ENCODE measurements at places on chromosomes 4 and X.

GRCh38 chrX:46793386-46794143 lies 34.6 kb upstream of the SLC9A7 start:
- DNase-seq, result no peak

DNA sequence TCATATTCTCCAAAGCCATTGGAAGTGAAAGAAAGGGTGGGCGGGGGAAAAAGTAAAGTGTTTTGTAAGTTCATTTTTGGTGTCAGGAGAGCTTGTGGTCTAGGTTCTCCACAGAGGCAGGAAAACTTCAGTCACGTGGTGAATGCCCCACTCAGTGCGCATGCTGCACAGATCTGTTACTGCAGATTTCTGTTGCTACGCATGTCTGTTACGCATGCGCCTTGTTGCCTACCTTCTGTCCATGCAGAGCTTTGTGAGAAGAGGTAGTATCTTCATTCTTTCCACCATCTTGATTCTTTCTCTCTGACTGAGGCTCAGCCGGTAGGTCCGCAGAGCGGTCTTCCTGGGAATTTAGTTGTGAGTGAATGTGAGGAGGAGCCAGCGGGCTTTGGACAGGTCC lies 15.1 kb upstream of the PAGE3 start:
- no peak for DNase-seq

- DNase-seq, result no peak
Measured at GRCh38 chr4:152633118-152633517, 46.7 kb downstream of the TMEM154 start.

DNA sequence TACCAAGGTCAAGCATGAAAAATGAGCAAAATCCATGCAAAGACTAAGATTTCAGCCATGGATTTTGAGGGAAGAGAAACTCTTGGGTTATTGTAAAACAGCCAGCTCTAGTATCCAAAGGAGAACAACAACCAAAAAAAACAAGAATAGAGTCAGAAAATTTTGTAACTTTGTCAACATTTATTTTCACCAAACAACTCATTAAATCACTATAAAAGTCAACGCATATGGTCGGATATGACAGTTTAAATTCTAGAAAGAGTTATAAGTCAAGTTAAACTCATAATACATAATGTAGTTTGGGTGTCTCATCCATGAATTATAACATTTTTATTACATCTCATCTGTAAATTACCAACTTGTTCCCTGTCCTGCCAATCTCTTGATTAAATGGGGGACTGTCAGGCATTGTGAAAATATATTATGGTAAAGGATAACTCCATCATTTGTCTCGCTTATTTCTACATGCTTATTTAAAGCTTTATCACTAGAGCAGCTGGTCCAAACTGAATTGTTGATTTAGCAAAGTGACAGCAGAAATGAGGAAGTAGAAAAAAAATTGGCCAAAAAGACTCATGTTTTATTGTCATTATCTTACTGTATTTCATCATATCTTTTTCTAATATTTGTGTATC lies 224.8 kb upstream of the NOCT start:
- DNase-seq, result no peak

GRCh38 chrX:136525738-136526606 lies 6.0 kb upstream of the VGLL1 start:
- no peak for DNase-seq

DNA sequence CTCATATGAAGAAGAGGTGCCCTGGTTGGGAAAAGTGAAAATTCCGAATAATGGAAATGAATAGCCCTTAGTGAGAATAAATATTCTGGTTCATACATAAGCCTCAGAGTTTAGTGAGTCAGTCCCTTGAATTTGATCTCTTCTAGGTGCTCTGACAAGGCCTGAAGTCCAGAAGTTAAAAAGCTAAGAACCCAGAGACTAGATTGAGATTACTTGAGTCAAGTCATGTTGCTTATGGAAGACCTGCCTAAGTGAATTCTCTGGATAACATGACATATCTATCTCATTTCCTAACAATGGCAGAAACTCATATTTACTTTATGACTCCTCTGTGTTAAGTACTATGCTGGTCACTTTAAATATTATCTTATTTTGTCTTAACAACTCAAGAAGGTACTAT lies 10.5 kb upstream of the PRSS48 start:
- no peak for DNase-seq

DNA sequence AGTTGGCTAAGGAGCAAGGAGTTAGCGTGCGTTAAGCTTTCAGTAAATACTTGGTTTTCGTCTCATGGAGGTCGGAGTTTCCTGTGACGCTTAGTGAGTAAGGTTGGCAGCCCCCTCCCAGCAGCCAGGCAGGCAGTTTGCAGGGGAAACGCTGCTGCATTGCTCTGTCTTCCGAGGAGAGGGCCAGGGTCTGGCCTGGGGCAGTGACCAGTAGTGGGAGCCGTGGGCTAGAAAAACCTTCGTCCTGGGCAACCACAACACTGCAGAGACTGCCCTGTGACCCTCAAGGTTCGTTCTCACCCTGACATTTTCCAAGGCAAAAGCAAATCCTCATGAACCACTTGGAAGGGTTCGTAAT lies 432 bp downstream of the TMEM175 start:
- no peak for DNase-seq

DNA sequence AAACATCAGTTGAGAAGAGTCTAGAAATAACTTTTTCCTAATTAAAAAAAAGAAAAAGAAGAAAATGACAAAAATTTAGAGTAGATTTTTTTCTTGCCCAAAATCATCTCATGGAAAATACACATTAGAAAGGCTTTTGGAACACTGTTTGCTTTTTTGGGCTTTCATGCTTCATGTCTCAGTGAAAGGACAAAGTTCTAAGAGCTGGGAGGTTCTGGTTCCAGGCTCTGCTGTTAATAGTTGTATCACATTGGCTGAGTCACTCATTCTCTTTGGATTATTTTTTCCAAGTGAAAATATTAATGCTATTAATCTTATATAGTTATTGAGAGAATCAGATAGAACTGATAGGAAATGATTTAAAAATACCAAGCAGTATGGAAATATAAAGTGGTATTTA lies 32.9 kb upstream of the ETNPPL start:
- DNase-seq, result no peak

DNA sequence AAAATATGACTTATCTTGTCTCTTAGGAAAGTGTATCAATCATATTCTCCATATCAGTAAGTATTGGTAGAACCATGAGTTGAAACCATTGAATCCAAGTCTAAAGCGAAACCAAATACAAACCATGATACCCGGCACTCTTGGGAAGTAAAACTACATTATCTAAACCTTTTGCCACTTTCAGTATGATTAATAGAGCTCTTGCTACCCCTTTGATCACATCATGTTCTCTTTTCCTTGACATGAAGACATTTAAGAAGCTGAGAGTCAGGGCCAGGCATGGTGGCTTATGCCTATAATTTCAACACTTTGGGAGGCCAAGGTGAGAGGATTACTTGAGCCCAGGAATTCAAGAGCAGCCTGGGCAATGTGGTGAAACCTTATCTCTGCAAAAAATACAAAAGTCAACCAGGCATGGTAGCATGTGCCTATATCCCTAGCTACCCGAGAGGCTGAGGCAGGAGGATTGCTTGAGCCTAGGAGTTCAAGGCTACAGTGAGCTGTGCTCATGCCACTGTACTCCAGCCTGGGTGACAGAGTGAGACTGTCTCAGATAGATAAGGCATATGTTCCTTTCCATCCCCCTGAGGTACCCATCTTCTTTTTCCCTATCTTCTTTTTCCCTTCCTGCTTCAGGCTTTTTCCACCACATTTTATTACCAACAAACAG lies 45.4 kb downstream of the CEP135 start:
- DNase-seq, result peak; percentile 23

DNA sequence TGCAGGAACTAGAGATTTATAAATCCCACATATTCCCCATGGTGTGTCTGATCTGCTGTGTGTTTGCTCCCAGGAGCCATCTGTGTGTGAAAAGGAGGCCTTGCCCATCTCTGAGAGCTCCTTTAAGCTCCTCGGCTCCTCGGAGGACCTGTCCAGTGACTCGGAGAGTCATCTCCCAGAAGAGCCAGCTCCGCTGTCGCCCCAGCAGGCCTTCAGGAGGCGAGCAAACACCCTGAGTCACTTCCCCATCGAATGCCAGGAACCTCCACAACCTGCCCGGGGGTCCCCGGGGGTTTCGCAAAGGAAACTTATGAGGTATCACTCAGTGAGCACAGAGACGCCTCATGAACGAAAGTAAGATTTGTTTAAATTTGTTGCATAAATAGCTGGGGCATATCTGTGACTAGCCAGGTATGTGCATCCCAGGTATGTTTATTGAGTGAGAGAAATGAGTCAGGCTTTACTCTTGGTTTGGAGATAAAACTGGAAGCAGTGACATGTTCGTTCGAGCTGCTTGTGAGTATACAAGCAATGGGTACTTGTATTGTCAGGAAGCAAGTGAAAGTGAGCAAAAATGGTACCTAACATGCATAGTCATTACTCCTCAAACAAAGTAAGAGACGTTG lies 89.5 kb downstream of the PTTG2 start:
- DNase-seq, result no peak
